ENCODE measurements at places on chromosomes 7 and 10.

- peak; percentile 51 for DNase-seq
These were observed 121.0 kb downstream of the HIP1 start for GRCh38 chr7:75617634-75618234.

DNA sequence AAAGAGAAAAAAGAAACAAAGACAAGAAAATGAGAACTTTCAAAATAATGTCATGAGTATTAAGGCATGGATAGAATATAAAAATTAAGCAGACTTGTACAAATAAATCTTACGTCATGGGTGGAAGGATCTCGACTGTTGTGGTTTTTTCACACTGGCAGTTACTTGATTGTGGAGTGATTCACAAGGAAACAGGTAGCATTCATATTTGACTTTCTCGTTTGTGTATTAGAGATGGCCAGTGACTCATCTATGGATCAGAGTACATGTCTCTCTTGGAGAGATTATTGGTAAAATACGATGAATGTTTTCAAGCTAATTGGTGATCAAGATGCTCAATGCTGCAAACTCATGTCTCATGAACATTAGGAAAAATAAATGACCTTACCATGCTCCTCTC, 564.3 kb downstream of the GATA3 start:
- DNase-seq = no peak

DNA sequence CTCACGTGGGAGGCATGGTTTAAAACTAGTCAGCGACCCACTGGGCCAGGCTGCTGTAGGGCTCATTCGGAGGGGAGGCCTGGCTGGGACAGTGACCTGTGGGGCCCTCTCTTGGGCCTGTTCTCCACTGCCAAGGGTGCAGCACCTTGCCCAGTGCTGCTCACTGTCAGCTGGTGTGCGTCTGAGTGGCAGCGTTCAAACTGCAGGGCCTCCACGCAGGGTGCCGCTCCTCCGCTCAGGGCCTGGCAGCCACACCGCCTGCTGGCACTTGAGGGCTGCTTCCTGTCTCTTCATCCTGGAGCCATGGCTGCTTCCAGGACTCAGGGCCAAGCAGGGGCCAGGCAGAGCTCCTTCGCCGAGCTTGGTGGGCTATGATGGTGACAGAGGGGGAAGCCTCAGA, 18.3 kb downstream of the ADAMTS14 start:
- DNase-seq = no peak

DNA sequence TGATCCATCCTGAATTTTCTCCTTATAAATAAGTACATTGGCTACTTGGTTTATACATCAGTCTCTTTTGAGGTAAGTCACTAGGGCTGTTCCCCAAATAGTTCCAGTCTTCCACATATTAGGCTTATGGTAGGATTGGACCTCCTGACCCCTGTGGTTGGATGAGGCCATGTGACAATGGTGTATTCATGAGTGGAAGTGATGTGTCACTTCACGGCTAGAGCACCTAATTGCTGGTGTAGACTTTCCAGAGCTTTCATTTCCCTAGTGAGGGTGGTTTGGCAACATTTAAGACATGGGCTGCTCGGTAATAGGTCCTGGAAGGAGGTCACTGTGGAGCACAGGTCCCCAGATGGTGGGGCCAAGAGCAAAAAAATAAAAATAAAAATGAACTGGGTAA, 141.2 kb upstream of the ABCB5 start:
- no peak for DNase-seq

DNA sequence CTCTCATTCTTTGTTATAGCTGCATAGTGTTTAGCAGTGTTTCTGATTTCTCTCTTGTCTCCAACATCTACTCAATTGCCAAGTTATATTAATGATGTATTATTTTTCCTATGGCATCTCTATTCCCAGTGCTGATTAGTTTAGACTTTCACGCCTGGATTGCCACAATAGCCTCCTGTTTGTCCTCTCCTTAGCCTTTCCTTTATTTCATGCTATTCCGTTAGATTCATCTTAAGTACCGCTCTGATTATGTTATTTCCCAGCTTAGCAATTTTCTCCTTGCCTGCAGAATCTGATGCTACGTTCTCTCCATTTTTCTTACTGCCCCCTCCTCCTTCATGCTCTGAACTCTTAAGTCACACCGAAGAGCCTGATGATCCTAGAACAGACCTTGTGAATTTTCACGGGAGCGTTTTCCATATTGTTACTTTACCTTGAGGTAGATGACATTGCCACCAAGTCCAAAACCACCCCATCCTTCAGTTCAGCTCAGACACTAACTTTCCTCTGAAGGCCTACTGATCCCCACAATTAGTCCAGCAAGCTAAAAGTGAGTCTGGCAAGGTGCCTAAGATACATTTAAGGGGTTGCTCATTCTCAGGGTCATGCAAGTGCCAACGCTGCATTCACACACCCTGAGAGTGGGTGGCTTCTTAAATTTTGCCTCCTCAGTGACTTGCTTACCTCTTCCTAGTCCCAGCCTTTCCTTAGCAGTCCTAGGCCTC, 6.6 kb upstream of the NRF1 start:
- DNase-seq = no peak

- peak; percentile 85 for DNase-seq
These were observed 3.2 kb downstream of the TNS3 start for GRCh38 chr7:47578579-47579270.

GRCh38 chr7:11452476-11452875, 379.5 kb downstream of the THSD7A start:
- no peak for DNase-seq

GRCh38 chr10:70761727-70762350, 23.3 kb downstream of the TBATA start:
- no peak for DNase-seq

GRCh38 chr7:130363026-130363847, 17.1 kb upstream of the CPA1 start:
- peak; percentile 99 for DNase-seq

DNA sequence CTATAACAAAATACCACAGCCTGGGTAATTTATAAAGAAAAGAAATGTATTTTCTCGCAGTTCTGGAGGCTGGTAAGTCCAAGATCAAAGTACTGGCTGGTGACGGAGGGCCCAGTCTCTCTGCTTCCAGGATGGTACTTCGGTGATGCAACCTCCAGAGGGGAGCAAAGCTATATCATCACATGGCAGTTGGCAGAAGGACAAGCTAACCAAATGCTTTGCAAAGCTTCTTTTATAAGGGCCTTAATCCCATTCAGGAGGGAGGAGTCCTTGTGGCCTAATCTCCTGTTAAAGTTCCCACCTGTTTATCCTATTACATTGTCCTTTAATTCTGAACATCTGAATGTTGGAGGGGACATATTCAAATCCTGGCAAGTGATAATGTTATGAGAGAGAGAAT, 134.1 kb upstream of the SP4 start:
- DNase-seq = no peak

DNA sequence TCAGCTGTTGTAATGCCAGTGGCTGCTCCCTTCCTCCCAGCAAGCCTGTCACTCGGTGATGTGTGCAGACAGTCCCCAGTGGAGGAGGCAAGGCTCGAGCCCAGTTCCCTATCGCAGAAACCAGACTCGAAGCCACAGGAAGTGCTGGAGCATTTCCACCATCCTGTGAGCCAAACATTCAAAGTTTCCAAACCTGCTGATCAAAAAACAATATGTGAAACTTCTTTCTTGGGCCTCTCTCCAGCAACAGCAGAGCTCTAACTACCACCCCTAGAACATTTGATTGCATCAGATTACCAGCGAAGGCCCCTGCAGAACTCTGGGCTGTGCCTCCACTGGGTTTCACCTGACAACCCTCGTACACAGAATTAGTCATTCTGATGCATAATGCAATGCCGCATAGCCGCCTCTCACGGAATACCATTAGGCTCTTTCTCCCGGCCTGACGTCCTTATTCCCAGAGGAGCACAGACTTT, 94.0 kb downstream of the ELMO1 start:
- no peak for DNase-seq

- DNase-seq = no peak
These were observed 115.5 kb downstream of the SMURF1 start for GRCh38 chr7:99028261-99028973.

DNA sequence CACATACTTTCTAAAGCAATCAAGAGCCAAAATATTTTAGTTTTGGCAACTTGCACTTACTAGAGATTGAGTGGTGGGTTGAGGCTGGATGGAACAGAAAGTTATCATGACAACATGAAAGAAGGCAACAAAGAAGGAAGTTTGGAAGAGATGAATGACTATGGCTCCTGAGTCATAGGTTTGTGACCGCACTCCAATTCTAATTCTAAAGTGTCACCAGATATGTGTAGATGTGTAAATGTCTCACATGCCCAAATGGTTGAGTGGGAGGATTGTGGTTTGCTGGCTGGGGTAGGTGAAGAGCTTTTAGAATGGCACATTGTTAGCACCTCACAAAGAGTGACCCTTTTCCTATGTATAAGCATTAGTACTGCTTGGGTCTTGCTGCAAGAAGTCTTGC, 20.2 kb downstream of the TAS2R16 start:
- DNase-seq = no peak

DNA sequence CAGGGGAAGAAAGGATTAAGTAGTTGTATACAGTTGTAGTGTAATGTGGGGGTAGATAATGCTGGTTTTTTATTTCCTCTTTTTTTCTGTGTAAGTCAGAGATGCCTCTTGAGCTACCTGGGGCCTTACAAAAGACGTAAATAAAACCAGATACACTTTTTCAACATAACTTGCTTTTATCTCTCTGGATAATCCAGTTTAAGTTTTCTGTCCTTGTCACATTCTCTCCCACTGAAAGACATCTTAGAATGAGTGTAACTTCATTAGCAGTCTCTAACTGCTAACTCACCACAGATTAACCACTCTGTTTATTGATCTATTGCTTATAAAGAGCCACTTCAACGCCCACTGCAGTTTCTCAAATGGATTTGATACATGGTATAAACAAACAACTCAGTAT, 64.1 kb upstream of the LRRN3 start:
- no peak for DNase-seq

DNA sequence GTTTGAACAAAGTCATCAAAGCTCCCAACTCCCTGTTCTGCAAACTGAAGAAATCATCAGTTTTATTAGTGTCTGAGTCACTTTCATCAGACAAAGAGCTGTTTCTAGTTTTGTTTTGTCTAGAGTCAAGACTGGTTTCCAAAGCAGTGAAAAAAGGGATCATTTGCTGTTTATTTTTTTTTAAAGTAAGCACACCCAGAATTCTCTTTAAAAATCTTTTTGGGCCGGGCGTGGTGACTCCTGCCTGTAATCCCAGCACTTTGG, 972.0 kb upstream of the CELF2 start:
- DNase-seq = no peak

- no peak for DNase-seq
These were observed 295.6 kb downstream of the CCDC3 start for GRCh38 chr10:12705943-12706342.

GRCh38 chr7:25384788-25385505, 156.7 kb upstream of the NPVF start:
- no peak for DNase-seq

DNA sequence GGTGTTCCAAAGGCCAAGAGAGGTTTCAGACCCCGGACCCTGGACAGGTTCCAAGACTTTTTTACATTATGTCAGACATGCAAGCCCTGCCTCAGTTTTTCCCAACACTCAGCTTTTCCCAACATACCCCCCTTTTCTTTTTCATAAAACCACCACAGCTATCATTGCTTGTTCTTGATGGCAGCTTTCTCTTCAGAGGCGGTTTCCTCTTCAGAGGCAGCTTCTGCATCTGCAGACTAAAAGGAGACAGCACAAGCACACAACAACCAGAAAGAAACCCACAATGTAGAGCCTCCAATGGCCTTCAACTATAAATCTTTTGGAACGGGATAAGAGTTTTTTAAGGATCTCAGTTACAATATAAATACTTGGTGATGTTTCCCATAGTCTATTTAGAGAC, 19.3 kb downstream of the GIMAP6 start:
- no peak for DNase-seq

DNA sequence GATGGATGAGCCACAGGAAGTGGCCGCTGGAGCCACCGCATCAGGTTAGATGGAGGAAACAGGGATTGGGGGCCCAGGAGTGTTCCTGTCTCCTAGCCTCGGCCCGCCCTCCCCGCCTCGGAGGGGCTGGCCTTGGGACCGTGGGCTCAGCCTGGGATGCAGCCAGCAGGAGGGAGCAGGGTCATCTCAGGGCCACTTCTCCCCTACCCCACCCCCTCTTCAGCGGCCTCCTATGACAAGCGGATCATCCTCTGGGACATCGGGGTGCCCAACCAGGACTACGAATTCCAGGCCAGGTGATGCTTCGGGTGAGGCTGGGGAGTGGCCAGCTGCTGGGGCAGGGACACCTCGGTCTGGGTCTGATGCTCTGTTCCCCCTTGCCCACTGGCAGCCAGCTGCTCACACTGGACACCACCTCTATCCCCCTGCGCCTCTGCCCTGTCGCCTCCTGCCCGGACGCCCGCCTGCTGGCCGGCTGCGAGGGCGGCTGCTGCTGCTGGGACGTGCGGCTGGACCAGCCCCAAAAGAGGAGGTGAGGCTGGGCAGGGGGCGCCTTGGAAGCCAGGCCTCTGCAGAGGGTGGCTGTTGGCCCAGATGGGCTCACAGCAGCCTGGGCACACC, 4.7 kb downstream of the LRWD1 start:
- DNase-seq = no peak

DNA sequence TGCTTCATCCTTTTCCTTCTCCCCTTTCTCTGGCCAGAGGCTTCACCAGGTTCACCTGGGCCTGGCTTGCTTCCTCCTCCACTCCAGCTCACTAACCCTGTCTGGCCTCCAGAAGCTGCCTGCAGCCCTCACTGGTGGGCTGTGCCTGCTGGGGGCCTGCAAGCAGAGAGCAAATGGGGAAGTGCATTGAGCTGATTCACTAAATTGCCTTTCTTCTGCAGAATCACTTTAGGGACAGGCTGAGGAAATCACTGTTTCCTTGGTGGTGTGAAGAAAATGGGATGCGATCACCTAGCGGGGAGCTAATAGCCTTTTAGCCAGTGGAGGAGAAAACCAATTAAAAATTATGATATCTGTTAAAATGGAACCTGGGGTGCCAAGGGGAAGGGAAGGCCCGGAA, 3.0 kb downstream of the RET start:
- DNase-seq = no peak

GRCh38 chr10:27223964-27224363, 16.6 kb downstream of the ACBD5 start:
- peak; percentile 37 for DNase-seq

DNA sequence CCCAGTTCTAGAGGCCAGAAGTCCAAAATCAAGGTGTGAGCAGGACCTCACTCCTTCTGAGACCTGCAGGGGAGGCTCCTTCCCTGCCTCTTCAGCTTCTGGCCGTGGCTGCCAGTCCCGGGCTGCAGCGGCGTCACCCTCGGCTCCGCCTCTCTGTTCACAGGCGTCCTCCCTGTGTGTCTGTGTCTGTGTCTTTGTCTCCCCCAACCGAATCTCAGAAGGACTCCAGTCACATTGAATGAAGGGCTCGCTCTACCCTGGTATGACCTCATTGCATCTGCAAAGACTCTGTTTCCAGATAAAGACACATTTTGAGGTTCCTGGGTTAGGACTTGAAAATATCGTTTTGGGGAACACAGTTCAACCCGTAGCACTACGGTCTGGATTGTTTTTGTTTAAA, 33.1 kb upstream of the GALNT11 start:
- DNase-seq = no peak

- DNase-seq = no peak
These were observed 27.1 kb downstream of the MET start for GRCh38 chr7:116698930-116699721.
